ENCODE measurements at places on chromosomes 12 and 14.
A peak's percentile ranks its signal among the peaks of the same experiment; 100 is the strongest.

DNA sequence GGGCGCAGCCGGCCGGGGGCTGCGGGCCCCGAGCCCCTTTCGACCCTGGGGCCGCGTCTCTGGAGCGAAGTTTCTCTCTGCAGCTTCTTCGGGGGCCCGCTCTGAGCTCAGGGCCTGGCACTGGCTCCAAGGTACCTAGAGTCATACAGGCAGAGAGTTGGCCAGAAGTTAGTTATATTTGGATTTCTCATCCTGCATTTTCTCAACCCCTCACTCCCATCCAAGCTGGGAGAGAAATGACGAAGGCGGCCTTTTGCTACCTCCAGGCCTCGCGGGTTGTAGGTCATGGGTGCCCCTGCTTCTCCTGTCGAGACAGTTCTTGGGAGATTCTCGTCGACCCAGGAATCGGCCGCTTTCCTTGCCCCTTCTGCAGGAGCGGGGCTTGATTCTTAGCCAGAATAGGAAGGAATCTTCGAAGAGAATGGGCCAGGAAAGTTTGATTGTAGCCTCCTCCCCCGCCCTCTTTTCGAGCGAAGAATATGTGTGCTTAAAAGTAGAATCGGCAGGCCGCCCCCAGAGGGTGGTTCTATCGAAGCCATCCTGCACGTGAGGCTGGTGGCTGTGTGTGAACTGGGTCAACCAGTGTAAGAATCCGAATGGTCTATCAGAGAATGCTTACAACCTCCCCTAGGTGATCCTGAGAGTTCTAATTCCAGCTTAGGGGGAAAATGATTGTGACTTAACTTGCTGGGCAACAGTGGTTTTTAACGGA is 785 bp downstream of the MLEC start:
- DNase-seq: no peak

DNA sequence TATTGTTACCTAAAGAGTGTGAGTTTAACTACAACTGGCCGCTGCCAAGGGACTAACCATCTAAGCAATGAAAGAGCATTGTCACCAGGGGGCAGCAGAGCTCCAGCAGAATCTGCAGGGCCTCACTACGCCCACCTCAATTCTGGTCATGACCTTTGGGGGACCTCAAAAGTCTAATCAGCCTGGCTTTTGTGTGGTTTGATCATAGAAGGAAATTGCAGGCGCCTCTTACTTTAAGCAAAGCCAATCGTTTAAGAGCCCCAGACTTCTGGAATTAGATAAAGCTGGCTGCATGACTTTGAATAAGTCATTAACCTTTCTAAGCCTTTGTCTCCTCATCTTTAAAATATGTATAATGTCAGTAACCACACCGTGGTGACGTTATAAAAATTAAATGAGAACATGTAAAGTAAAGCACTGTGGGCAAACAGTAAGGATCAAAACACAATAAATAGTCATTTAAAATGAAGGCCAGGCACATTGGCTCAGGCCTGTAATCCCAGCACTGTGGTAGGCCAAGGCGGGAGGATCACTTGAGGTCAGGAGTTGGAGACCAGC is 58.6 kb downstream of the TBX3 start:
- DNase-seq: peak; percentile 52

DNA sequence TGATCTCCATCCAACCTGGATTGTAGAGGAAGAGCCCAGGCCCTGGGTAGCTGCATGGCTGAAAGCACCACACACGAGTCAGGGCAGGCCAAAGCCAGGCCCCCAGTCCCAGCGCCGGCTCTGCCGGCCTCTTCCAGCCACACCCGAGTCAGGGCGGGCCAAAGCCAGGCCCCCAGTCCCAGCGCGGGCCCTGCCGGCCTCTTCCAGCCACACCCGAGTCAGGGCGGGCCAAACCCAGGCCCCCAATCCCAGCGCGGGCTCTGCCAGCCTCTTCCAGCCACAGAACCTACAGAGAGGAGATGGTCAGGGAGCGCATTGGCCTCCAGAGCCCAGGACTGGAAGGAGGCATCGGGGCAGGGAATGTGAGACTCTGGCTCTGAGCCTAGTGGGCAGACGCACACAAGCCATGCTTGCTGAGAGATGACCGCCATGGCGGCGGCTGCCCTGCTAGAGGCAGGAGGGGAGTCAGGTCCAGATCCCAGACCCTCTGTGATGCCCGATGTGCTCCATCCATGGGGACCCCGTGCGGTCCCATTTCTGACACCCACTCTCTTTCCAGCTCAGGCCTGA is 30.2 kb downstream of the BEGAIN start:
- DNase-seq: no peak

DNA sequence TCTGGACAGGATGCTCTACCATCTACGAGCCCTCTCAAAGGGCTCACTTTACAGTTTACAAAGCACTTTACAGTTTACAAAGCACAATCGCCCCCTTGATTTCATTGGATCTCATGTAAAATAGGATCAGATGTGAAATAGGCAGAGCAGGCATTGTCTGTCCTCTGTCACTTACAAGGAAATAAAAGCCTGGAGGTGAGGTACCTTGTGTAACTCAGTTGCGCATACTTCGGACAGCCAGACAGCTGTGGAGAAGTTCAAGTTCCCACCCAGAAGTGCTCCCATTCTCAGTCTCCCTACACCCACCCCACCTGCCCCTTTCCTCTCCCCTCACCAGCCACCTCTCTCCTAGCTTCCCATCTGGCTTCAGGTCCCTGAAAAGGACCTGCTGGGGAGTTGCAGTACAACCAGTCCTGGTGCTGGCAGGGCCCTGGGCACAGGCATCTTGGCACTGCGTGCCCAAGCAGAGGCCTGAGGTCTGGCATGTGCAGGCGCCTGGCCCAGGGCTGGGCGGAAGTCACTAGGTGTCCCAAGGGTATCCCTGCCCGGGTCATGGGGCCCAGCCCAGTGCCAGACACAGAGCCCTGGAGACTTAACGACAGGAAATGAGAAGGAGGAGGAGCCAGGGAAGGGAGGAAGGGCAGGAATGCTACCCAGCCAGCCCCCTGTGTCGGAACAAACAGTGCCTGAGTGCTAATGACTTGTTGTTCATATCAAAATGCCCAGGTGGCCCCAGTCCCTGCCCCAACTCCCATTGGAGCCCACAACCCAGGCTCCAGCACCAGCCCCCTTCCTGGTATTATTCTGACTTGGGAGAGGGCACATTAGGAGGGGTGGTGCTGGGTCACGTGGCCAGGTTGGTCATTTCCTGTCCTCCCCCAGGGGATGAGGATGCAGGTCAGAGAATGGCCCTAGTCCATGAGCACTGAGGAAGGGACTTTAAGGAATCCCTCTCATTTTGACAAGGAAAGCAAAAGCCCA is 5.4 kb downstream of the RAPGEF3 start:
- DNase-seq: peak; percentile 57

GRCh38 chr14:72164420-72165228 is 232.4 kb downstream of the RGS6 start:
- DNase-seq: no peak

GRCh38 chr12:117790198-117790597 is 178.6 kb downstream of the KSR2 start:
- DNase-seq: no peak

- DNase-seq: no peak
These were observed 8.0 kb downstream of the IL22 start for GRCh38 chr12:68245180-68246021.

DNA sequence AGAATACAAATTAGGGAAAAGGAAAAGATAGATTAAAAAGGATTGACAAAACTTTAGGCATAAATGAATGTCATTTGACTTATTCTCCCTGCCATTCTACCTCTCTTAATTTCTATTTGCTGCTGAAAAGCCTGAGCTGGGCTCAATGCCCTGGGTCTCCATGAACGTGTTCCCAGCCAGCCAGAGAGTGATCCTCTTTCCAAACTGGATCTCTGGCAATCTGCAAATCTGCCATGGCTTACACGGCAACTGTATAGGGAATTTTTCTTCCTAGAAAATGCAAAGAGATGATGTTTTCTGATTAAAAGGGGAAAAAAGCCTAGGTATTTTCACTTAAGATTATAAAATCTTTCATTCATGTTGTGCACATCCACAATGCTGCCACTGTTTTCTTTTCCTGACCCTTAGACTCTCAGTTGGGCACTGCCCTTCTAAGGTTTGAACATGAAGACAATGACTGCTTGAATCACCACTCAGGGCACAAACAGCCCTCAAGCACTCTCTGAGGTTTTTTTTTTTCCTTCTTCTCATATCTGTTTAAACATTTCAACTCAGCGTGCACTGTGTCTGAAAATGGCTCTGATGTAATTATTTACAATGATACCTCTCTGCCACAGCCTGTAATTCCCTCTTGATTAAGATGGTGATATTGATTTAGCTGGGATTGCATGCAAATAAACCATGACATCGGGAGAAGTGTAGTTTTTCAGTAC is 60.3 kb downstream of the DACT1 start:
- DNase-seq: peak; percentile 75
